CD4-positive, alpha-beta T cell treated with Interleukin-4 for 1 hour (primary cell): ENCODE measurements at places on chromosomes 4 and X.

DNA sequence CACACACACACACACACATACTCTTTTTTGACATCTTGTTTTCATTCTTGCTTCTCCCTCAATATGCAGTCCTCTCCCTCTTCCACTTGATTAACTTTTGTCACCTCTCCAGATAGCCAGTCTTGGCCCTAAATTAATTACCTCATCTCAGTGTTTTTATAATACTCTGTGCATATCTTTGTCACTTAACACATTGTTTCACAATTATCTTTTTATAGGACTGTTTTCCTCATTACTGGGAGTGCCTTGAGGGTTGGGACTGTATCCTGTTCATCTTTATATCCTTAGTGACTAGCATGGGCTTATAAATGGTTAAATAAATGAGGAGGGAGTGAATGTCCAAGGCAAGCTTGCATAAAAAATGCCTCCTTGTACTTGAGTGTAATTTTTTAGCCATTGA, 33.1 kb downstream of the SYNPO2 start:
- DNase-seq = no peak

DNA sequence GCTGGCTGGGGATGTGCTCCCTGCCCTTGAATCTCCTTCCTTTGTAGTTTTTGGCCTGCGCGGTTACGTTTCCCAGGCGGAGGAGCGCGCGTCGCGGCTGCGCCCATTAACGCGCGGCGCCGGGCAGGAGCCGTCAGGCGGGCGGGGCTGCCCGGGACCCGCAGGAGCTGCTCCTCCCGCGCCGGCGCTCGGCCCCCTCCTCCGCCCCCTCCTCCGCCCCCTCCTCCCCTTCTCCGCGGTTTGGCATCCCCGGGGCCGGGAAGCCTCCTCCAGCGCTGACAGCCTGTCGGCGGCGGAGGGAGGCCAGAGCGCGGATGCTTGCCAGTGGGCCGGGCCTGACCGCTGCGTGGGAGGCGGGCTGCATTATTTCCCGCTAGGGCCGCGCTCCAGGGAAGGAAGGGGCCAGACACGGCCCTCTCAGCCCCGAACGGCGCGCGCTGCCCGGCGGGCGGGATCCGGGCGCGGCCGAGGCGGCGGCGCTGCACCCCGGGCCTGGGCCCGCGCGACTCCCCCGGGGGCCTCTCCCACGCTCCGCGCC, at the start of gene DCLK2:
Gene DCLK2, plus strand, starts transcription at position 405 of the 538 bp plus-strand sequence. CDS start 583 bp downstream, outside the sequence.
- no peak for DNase-seq

DNA sequence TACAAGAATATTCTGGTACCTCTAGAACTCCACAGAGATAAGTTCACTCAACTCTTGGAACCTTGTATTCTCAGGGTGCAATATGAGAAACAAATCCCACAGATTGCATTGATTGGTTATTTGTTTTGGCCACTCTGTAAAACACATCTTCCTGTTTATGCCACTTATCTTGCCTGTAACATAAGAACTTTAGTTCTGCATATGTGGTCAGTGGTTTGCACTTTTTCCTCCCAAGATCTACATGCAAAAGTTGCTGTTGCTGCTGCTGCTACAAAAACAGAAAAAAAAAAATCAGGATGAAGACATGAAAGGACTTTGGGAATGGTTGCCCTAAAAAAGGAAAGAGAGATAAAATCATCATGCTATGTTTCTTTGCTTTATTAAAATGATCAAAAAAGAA, 9.6 kb downstream of the ODAPH start:
- DNase-seq = no peak

DNA sequence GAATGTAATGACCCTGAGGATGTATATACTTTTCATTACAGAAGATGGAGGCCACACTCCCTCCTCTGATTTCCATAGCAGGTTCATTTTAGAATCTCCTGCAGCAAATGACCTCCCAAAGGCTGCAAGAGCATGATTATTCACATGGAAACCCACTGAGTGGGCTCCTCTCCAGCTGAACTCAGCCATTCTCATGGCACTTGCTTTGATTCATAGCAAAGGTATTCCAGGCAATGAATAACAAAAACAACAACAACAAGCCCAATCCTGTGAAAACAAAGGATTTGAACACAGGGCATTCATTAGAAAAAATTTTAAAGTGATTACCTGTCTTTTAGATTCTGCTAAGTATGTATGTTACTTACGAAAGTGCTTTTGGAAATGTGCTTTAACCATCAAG, 894.0 kb upstream of the FRG1 start:
- DNase-seq = no peak

DNA sequence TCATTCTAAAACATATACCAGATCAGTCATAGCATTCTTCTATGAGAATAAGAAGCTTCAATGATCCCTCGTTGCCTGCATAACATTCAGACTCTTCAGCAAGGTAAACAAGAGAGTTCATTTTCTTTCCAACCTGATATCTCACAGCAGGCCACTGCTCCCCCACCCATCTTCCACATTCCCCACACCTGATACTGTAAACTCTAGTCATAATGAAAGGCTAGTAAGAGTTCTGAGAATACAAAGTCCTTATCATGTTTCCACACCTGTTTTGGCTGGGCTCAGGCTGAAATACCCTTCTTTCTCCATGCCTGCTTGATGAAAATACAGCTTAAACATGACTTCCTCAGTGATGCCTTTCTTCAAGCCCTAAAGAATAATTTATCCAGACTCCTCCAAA, 2.3 kb upstream of the AASDH start:
- no peak for DNase-seq

- no peak for DNase-seq
These were observed 57.3 kb downstream of the GSTCD start for GRCh38 chr4:105765690-105766407.

DNA sequence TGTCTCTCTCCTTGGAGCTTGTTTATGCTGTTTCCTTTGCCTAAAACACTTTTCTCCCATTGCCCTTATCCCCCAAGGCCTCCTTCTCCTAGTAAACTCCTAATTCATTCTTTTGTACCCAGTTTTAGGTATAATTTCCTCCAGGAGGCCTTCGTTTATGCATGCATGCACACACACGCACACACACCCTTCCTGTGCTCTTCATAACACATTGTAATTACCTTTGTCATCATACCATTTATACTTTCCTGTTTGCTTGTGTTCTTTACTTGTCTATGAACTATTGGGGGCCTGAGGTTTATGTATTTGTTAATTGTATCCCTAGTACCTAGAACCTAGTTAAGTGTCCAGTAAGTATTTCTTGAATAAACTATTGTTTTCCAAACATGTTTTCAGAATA, 45.5 kb downstream of the XIAP start:
- no peak for DNase-seq

GRCh38 chr4:87120411-87121162, 99.8 kb downstream of the KLHL8 start:
- DNase-seq = no peak

GRCh38 chr4:82044141-82044993, 329.4 kb downstream of the HNRNPD start:
- DNase-seq = peak; percentile 20

- DNase-seq = peak; percentile 42
These were observed 546 bp downstream of the ZRSR2 start for GRCh38 chrX:15790769-15791290.

DNA sequence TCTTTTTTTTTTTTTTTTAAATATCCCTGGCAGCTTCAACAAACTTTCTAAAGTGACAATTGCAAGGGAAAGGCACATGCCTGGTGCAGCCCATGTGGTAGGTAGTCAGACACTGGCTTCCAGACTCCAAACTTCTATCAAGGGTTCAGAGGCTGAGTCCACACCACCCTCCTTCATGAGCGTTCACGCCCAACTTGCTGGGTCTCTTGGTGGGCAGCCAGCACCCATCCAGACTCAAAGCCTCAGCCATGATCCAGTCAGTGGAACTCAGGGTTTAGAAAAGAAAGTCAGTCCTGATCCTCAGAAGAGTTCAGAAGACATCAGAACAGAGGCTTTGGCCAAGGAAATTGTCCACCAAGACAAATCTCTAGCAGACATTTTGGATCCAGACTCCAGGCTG, 141.5 kb downstream of the SOWAHB start:
- no peak for DNase-seq

DNA sequence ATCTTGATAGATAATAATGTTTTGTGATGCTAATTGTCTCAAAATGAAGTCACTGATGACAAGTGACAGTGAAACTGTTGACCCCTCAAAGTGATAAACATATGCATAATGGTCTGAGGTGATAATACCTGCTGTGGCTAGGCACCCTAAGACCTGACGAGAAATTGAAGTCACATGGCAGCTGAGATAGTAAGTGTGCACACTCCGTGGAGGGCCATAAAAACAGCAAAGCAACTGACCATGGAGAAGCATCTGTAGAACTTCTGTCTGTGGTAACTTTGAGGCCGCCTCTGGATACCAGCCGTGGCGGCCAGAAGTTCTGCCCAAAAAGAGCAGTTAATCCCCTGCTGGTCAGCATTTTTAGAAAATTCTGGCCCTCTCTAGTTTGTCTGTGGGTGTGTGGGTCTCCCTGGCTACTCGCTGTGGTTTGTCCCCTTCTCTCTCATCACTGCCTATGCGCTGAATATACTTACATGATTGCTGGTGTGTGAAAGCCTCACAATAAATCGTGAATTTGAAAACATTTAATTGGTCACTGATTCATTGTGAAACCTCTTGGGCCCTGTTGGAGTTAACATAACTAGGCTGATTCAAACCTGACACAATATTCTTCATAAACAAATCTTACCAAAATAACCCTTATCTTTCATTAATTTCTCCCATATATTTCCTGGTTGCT, 50.6 kb downstream of the CCDC149 start:
- no peak for DNase-seq

DNA sequence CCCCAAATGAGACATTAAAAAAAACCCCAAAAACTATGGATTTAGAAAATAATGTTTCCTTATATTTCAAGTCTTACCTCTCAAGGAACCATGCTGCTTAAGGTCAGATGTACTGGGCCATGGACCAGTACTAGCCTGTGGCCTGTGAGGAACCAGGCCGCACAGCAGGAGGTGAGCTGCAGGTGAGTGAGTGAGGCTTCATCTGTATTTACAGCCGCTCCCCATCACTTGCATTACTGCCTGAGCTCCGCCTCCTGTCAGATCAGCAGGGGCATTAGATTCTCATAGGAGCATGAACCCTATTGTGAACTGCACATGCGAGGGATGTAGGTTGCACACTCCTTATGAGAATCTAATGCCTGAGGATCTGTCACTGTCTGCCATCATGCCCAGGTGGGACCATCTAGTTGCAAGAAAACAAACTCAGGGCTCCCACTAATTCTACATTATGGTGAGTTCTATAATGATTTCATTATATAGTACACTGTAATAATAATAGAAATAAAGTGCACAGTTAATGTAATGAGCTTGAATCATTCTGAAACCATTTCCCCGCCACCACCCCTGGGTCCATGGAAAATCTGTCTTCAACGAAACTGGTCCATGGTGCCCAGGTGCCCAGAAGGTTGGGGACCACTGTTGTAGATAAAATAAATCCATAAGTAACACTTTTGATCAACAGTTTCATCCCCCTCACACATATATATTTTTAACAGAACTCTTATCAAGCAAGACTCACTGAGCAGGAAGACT, 105.3 kb upstream of the CBR4 start:
- no peak for DNase-seq

- no peak for DNase-seq
These were observed 11.9 kb upstream of the SEL1L3 start for GRCh38 chr4:25874655-25875054.

DNA sequence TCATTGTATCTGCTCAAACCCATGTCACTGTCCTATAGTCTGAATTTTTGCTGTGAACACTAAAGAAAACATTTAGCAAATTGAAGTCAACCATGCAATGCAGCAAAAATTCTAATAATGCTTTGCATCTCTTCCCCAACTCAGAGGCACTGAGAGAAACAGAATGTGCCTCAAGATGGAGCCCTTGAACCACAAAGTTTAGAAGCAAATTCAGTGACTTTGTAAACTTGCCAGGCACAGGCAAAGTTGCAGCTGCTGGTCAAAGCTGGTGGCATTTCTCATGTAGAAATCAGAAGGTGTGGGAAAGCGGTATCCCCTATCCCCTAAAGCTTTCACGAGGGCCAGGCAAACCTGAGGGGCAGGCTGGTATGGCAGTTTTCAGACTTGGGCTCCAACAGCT, 121.7 kb upstream of the DIPK2B start:
- no peak for DNase-seq

DNA sequence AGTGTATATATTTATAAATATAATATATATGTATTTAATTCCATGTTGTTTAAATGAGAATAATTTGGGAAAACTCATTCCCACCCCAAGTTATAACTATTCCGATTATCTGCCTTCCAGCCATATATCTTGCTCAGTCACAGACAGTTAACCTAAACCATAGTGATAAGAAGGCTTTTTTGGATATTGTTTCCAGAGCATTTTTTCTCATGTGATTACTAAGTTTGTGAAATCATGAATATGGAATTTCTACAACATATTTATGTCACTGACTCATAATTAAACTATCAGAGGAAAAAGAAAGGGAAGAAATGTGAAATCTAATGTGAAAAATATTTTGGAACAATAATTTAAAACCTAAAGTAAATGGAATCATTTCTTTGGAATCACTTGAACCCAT, 1163.5 kb upstream of the PABPC4L start:
- DNase-seq = no peak

- DNase-seq = no peak
These were observed 109.1 kb downstream of the RBM47 start for GRCh38 chr4:40520533-40520932.

GRCh38 chr4:140635606-140636005, 66.8 kb upstream of the UCP1 start:
- no peak for DNase-seq

GRCh38 chr4:30962939-30963338, 242.8 kb downstream of the PCDH7 start:
- DNase-seq = no peak

GRCh38 chr4:18342847-18343246, 321.3 kb upstream of the LCORL start:
- no peak for DNase-seq

DNA sequence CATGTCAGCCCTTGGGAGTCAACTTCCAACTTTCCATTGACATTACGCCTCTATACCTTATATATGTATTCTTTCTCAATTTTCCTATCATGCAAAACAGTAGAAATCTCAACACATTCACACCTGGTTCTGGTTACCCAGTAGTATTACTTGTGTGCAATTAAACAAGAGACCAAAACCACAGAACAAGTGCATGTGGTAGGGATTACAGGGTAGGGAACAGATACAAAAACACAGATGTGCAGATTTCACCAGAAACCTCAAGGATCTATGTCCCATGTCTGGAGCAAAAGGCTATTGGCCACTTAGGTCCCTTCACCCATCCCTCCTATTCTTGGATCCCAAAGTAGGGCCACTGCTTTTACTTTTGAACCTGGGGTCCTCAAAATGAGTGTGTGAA, 143.6 kb upstream of the ZCCHC13 start:
- no peak for DNase-seq

GRCh38 chr4:183158062-183158461, 59.0 kb downstream of the WWC2 start:
- no peak for DNase-seq

DNA sequence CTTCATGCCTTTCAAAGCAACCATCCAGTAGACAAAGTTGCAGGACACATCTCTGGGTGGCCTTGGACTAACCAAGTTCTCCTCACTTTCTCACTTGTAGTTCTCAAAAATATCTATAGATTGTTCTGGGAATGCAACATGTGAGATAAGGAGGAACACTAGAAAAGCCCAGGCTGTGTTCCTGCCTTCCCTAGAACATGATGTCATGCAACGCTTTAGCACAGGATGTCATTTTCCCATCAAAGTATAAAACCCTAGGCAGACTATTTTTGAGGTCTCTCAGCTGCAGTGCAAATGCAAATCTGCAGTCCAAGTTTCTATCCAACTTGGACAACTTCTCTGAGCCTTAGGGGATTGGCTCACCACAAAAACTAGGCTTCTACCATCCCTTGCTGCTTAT, 78.8 kb upstream of the PCDH7 start:
- no peak for DNase-seq

- peak; percentile 79 for DNase-seq
These were observed 10.2 kb upstream of the DLG3 start for GRCh38 chrX:70434352-70434866.
